Stimulated activated CD8-positive, alpha-beta memory T cell treated with anti-CD3 and anti-CD28 coated beads, Interleukin-4, amount 100 ng/mL, for 24 hours (primary cell): ENCODE measurements at places on chromosomes 6 and 20.

DNA sequence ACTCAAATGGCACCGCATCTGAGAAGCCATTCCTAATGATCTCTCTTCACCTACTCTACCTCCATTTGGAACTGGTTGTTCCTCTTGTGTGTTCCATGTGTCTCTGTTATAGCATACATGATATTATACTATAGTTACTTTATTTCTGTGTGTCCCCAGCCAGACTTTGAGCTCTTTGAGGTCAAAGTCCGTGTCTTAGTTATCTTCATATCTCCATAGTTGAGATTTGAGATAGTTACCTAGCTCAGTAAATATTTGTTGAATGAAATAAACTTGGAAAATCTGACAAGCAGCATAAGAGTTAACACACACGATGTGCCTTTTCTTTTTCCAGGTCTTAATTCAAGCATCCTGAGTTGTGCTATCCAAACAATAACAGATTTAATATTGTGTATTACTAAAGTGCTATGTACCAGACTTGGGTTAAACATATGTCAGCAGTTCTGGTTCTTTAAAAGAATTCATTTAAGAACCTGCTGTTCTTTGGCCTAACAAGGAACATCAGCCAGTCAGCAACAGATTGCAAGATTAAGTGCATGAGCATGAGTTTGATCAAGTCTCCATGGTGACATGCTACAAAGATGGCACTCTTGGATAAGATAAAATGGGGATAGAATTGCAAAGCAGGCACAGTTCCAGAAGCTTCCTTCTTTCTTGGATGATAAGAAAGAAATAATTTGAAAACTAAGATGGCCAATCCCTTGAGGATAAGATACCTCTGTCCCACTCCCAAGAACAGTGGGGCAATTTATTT lies 8.7 kb upstream of the TNFRSF21 start:
- DNase-seq, result no peak

- DNase-seq, result no peak
Measured at GRCh38 chr6:169189686-169190085, 64.0 kb downstream of the THBS2 start.

- DNase-seq, result no peak
Measured at GRCh38 chr6:152295920-152296319, 341.2 kb downstream of the SYNE1 start.

GRCh38 chr6:101392586-101393230 lies 800 bp upstream of the GRIK2 start:
- DNase-seq, result no peak

GRCh38 chr20:1955217-1955616 lies 38.6 kb downstream of the PDYN start:
- DNase-seq, result no peak

DNA sequence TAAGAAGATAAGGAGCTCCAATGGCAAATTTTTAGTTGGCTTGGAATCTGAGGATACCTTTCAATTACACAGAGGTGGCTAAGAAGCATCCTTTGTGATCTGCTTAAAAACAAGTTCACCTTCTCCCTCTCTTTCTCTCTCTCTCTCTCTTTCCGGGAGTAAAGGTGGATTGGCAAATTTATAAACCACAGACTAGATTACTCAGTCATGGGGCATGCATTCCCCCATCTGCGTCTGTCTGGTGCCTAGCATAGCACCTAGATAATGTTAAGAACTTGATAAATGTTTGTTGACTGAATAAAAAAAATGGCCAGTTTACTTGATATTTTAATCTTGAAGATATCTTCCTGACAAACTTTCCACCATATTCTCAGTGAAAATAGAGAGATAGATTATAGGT lies 312.3 kb downstream of the CDC5L start:
- DNase-seq, result no peak
